ENCODE measurements at places on chromosomes 4 and X.

GRCh38 chr4:10673817-10674369 is 10.7 kb downstream of the CLNK start:
- DNase-seq = no peak

- no peak for DNase-seq
These were observed 5.7 kb downstream of the CDKN2AIP start for GRCh38 chr4:183450108-183450507.

DNA sequence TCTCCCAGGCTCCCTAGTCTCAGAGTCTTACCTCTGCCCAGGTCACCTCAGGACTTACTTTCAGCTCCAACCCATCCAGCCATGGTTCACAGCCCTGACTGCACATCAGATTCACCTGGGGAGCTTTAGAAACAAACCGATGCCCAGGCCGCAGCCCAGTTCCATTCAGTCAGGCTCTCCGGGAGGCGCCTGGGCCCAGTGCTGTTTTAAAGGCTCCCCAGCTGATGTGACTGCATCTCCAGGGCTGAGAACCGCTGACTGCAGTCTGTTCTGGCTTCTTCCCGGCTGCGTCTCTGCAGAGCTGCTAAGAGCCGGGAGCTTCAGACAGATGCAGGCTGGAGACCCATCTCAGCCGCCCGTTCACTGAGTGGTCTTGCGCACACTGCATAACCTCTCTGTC is 44.4 kb upstream of the LGI2 start:
- no peak for DNase-seq

- no peak for DNase-seq
These were observed 99.5 kb downstream of the SORBS2 start for GRCh38 chr4:185712350-185713024.
